Astrocyte of the cerebellum (primary cell): ENCODE measurements at places on chromosomes 11 and 22.

GRCh38 chr22:23243006-23243573 lies 62.8 kb downstream of the BCR start:
- no peak for DNase-seq

GRCh38 chr22:47391169-47392053 lies 629.0 kb downstream of the TBC1D22A start:
- no peak for DNase-seq

DNA sequence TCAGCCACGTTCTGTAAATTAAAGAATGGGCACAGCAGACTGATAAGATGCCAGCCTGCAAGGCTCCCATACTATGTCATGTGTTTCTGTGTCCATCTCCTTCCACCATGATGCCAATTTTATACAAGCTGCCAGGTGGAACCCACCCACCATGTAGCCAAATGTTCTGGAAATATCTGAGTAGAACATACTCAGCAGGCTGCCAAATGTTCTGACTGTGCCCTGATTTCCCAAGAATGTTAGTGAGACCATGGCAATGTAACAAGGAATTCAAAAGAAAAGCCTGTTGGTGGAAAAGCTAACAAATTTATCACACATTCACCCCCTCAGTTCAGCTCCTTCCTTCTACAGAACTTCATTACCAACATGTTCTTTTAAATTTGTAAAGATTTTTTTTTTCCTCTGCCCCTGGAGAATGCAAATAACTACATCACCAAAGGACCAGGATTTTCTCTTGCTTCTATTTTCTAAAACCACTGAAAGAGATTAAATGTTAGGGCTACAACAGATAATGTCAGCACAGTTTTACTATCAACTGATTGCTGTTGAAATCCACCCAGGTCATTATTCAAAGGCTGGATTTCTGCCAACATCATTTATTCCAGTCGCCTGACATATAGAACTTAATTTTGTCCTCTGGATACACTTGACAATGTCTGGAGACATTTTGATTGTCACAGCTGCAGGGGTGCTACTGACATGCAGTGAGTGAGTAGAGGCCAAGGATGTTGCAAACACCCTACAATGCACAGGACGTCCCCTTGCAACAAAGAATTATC lies 3.1 kb downstream of the DMC1 start:
- no peak for DNase-seq

DNA sequence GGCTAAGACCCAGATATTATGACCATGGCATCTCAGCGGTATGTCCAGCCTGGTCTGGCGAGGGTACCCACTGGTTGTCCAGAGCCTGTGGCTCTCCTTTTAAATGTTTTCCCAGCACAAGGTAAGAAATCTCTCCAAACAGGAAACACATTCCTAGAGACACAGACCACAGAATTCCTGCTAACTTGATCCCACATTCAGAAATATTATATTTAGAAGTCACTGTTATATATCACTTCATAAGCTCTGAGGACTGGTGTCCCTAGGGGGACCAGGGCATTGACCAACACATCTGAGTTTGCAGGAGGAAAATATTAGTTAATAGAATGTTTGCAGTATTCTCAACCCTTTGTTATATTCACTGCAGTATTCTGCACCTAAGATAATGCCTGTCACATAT lies 23.1 kb downstream of the TMPRSS13 start:
- DNase-seq, result no peak

DNA sequence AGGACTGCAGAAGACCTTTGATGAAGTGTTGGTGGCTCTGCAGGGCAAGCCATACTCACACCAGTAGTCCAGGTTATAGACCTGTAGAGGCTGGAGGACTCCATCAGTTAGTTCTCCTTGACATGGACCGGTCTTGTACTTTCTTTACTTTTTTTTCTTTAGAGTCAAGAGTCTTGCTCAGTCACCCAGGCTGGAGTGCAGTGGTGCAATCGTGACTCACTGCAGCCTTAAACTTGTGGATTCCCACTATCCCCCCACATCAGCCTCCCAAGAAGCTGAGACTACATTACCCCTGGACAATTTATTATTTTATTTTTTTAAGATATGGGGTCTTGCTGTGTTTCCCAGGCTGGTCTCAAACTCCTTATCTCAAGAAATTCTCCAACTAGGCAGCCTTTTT lies 49.6 kb upstream of the E2F8 start:
- DNase-seq, result no peak

DNA sequence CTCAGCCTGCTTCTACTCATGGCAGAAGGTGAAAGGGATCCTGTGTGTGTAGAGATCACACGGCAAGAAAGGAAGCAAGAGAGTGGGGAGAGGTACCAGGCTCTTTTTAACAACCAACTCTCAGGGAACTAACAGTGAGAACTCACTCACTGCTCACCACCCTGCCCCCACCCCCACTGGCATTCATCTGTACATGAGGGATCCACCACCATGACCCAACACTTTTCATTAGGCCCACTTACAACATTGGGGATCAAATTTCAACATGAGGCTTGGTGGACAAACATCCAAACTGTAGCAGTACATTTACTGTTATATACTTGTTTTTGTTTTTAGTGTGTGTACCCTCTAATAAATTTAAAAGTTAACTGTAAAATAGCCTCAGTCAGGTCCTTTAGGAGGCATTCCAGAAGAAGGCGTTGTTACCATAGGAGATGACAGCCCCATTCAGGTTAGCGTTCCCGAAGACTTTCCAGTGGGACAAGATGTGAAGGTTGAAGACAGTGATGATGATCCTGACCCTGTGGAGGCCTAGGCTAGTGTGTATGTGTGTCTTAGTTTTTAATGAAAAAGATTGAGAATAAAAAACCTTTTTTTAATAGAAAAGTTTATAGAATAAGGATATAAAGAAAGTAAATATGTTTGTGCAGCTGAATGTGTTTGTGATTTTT lies 11.3 kb downstream of the CUL5 start:
- no peak for DNase-seq

- peak; percentile 18 for DNase-seq
These were observed 453.5 kb downstream of the OPCML start for GRCh38 chr11:133078591-133079404.

DNA sequence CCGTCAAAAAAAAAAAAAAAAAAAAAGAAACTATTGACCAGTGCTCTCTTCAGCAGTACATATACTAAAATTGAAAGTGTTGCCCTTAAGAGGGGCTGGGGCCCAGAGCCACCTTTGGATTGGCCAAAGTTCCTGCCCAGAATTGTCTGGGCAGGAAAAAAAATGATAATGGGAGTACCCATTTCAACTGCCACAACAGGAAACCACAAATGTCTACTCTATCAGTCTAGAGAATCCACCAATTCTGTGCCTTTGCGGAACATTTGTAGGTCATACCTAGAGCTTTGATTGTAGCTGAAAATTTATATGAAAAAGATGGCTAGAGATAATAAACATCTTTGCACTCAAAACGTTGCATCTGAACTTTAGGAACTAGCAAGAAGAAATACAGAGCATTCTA lies 69.4 kb downstream of the FAM76B start:
- no peak for DNase-seq

GRCh38 chr22:46352276-46352675 lies 16.8 kb downstream of the TRMU start:
- no peak for DNase-seq
